ENCODE measurements at places on chromosomes 7 and 10.

DNA sequence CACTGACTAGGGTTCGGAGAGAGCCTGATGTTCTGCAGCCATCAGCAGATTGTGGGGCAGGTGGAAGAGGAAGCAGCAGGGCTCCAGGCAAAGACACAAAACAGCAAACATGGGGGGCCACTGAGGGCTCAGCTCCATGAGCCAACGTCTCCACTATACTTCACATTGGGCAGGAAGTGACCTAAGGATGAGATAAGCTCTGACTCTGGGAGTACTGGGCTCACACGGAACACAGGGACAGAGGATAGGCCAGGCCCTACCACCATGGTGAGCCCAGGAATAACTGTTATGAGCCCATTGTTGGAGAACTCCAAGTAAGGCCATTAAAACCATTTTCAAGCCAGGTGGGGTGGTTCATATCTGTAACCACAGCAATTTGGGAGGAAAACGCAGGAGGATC, 14.9 kb upstream of the MRPS24 start:
- DNase-seq: no peak

GRCh38 chr10:110192552-110192951, 14.9 kb upstream of the MXI1 start:
- DNase-seq: peak; percentile 33

- DNase-seq: no peak
These were observed 29.3 kb downstream of the PPP1R17 start for GRCh38 chr7:31716355-31716754.

GRCh38 chr7:117020591-117020973, 67.3 kb downstream of the ST7 start:
- DNase-seq: no peak

DNA sequence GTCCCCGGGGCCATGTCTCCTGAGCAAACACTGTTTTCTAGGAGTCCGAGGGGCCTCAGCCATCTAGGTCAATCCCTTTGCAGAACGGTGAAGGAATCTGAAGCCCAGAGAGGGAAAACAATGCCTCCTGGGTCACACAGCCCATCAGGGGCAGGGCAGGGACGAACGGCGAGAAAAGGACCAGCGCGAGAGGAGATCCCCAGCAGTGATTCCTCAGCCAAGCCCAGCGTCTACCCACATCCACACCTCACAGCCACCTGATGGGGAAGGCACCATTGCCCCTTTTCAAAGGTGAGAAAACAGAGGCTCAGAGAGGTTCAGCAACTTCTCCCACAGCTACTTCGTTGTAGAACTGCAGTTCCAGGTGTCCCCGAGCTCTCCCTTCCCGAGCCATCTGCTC, 17.9 kb upstream of the PSMG3 start:
- DNase-seq: no peak

- no peak for DNase-seq
These were observed 80.6 kb downstream of the BEND7 start for GRCh38 chr10:13448216-13448615.

DNA sequence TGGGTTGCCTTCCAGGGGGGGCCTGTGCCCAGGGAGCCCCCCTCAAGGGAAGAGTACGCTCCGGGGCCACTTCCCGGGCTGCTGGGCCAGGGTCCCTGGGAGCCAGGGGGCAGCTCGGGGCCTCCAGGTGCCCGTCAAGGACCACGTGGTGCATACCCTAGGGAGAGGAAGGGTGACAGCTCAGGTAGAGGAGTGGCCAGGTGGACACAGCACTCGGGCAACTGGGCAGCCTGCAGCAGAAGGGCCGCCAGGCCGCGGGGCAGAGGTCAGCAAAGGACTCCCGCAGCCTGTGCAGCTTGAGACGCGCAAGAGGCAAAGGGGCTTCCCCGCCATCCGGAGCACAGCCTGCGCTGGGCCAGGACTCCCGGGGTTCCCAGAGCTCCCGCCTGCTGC, 26.4 kb downstream of the AP5Z1 start:
- no peak for DNase-seq

GRCh38 chr7:158458716-158459282, 128.8 kb downstream of the PTPRN2 start:
- DNase-seq: no peak

GRCh38 chr7:157739031-157739430, 402.2 kb downstream of the DNAJB6 start:
- no peak for DNase-seq

DNA sequence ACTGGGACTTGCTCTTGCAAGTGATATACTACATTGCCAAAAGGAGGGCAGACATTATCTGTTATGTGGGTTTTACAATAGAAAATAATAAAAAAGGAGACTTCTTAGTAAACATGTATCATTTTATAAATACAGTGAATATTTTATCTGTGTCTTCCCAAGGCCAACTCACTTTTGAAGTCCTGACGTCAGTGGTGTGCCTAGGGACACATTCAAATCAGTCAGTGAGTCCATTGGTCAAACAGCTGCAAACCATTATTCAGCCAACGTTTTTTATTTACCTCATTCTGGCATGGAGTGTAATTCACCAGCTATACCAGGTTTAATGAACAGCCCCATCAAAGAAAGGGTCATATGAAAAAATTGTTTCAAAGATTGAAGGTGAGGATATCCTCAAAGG, 263.7 kb downstream of the IPMK start:
- DNase-seq: no peak

- no peak for DNase-seq
These were observed 45.4 kb downstream of the RAMP3 start for GRCh38 chr7:45203036-45203435.

DNA sequence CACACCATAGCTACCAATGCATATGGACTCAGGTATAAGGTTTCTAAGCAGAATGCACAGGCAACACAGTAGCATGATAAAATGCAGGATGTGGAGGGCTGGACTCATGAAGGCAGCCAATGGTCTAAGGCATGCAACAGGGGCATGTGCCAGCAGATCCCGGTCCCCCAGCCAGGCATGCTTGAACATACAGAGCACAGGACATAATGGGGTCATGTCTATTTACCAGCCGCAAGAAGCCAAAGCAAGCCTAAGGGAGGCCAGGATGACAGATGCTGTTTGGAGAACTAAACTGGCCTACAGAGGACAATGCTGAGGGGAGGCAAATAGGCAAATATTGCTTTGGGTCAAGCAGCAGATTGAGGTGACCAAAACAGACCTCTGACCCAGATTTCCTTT, 60.0 kb upstream of the PDLIM1 start:
- no peak for DNase-seq

DNA sequence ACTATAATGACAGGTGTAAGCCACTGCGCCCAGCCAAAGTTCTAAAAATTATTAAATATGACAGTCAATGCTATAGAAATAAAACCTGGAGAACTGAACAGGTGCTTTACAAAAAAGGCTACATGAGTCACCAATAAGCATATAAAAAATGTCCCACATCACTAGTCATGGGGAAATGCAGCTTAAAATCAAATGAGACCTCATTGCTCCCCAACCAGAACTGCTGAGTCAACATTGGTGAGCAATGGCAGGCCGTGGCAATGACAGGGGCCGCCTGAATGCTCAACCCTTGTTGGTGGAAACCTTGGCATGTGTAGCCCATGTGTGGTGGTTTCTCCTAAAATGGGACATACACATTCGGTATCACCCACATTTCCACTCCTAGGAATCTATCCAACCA, 352.3 kb upstream of the KLF6 start:
- no peak for DNase-seq

DNA sequence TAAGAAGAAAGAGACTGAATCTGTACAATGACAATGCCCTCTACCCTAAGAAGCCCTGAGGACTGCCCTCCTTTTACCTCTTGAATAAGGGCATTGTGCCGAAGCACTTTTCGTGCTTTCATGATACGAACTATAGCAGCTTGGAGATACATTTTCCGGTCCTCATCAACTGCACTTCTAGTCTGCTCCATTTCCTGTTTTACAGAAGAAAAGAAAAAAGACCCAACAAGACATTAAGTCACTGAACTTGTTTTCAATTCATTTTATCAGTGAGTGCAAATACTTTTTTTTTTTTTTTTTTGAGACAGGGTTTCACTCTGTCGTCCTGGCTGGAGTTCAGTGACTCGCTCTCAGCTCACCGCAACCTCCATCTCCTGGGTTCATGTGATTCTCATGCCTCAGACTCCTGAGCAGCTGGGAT, 78.4 kb downstream of the CUL2 start:
- no peak for DNase-seq

GRCh38 chr10:48613016-48613415, 8.1 kb upstream of the ARHGAP22 start:
- no peak for DNase-seq

DNA sequence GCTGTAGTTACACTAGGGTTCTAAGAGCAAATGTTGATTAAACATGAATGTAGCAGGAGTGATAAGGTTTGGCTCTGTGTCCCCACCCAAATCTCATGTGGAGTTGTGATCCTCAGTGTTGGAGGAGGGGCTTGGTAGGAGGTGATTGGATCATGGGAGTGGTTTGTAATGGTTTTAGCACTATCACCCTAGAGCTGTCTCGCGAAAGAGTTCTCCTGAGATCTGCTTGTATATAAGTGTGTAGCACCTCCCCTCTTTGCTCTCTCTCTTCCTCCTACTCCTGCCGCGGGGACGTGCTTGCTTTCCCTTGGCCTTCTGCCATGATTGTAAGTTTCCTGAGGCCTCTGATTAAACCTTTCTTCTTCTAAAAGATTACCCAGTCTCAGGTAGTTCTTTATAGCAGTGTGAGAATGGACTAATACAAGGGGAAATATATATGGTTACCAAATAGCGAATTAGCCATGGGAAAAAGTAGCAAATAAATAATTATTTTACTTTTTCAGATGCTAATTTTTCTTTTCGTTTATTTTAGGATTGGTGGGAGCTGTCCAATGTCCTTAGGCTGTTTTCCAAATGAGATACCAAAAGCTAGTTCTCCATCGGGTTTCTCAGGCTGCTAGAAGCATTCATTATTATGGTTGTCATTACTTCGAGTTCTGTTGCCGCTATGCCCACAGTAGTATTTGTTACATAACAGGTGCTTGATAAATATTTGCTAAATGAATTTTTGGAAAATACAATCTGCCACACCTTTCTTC, 58.7 kb downstream of the PTEN start:
- no peak for DNase-seq

- no peak for DNase-seq
These were observed 208.6 kb upstream of the KIAA1217 start for GRCh38 chr10:24000271-24000813.

DNA sequence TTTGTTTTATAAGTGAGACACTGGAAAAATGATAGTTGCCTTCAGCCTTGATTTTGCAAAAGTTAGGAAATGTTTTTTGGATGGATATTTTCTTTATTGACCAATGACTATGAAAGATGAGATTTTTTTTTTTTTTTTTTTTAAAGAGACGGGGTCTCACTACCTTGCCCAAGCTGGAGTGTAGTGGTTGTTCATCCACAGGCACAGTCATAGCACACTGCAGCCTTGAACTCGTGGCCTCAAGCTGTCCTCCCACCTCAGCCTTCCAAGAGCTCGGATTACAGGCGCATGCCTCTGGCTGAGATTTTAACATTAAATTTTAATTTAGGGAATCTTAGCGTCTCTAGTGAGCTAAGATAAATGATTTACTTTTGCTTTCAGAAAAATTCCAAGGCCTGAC, 66.2 kb downstream of the LOXL4 start:
- DNase-seq: no peak

GRCh38 chr7:17407229-17407628, 108.8 kb downstream of the AHR start:
- no peak for DNase-seq

- peak; percentile 68 for DNase-seq
These were observed 688 bp downstream of the ORAI2 start for GRCh38 chr7:102434039-102434486.

- DNase-seq: no peak
These were observed 622.5 kb downstream of the TYW1 start for GRCh38 chr7:67619175-67619574.

GRCh38 chr10:62270020-62270419, 1.4 kb upstream of the RTKN2 start:
- DNase-seq: no peak

GRCh38 chr7:149743476-149744255, 29.7 kb downstream of the ZNF467 start:
- no peak for DNase-seq

GRCh38 chr7:90262438-90262837, 17.5 kb downstream of the CFAP69 start:
- DNase-seq: peak; percentile 53

DNA sequence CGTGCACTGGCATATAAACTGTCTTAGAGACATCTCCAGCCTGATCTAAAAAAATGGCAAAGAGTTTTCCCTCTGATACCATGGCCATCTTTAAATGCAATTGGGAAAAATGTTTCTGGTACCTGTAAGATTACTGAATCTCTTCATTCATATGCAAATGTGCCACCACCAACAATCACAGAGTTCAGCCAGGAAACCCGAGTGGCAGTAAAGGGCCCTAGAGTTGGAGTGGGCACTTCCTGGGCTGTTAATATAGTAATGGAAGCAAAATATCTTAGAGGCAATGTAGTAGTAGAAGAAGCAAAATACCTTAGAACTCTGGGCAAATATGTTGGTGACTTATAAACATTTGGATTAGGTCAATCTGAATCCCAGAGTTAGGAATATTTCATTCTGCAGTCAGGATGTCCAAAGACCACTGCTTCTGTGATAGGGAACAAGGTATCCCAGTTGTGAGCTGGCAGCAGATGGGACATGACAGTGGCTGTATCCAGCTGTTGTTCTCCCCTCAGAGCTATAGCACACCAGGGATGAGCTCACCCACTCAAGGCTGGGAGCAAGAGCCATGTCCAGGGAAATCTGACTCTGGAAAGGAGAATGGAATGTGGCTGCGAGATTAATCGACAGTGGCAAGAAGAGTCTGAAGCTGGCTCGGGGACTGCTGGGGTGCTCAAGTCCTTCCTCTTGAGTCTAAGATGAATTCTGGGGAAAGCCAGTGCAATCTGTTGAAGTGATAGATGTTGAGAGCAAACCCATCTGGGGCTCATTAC, 332.1 kb downstream of the PHTF2 start:
- no peak for DNase-seq

DNA sequence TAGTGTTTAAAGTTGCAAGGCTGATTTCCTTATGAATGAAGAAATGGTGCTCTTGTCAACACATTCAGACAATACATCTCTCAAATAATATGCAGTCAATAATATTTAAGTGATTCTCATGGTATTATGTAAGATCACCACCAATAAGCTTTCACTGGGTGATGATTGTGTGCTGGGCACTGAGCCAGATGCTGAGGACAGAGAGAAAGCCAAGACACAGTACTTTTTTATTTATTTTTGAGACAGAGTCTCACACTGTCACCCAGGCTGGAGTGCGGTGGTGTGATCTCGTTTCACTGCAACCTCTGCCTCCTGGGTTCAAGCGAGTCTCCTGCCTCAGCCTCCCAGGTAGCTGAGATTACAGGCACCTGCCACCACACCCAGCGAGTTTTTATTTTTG, 130.6 kb upstream of the LSM8 start:
- no peak for DNase-seq

DNA sequence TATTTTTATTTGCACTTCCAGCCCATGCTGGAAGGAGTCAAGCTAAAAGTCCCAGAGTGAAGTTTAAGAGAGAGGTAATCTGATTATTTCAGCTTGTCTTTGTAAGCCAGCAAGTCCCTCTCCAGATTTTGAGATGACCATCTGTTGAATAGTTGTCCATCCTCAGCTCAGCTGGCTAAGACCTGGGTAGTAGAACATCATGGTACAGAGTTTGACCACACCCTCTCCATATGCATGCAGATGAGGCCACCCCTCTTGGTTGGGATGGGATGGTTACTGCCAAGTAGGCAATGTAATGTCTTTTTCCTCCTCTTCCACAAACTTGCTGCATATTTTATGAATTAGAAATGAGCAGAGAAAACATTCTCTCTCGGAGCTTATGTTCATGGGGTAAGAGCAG, 639.8 kb downstream of the SORCS3 start:
- DNase-seq: no peak

GRCh38 chr10:111875725-111876124, 307.8 kb downstream of the GPAM start:
- DNase-seq: no peak
